ENCODE measurements at places on chromosomes 6 and 20.

- DNase-seq, result no peak
These were observed 44.8 kb upstream of the SLC17A4 start for GRCh38 chr6:25709761-25710160.

- DNase-seq, result no peak
These were observed 250.9 kb upstream of the RREB1 start for GRCh38 chr6:6856538-6857523.

DNA sequence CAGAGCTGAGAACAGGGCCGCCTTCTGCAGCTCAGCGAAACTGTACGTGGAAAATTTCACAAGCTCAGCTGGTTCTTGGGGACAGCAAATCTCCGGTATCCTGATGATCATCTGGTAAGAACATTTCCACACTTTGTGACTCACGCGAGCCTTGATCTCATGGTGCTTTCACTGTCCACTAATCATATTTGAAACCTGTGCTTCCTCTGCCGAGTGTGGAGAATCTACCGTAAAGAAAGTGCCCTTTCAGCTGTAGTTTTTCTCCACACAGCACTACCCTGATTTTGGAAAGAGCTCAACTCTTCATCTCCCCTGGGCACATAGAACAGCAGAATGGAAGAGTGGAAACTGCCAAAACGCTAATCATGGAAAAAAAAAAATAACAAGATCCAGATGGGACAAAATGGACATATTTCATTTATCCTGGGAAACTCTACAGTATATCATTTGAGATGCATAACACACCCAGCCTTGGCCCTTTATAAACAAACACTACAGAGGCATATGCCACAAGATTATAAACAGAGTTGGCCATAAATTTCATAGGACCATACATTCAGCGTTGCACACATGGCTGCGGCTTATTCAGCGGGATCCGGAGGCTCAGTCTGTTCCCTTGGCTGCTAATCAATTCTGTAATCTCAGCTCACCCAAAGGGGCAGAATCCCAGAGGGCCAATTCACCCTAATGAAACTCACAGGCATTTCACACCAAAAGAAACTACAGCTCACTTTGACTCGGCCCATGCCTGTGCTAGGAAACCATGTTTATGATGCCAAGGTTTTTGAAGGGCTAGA is 434.5 kb downstream of the HDGFL1 start:
- DNase-seq, result peak; percentile 54

DNA sequence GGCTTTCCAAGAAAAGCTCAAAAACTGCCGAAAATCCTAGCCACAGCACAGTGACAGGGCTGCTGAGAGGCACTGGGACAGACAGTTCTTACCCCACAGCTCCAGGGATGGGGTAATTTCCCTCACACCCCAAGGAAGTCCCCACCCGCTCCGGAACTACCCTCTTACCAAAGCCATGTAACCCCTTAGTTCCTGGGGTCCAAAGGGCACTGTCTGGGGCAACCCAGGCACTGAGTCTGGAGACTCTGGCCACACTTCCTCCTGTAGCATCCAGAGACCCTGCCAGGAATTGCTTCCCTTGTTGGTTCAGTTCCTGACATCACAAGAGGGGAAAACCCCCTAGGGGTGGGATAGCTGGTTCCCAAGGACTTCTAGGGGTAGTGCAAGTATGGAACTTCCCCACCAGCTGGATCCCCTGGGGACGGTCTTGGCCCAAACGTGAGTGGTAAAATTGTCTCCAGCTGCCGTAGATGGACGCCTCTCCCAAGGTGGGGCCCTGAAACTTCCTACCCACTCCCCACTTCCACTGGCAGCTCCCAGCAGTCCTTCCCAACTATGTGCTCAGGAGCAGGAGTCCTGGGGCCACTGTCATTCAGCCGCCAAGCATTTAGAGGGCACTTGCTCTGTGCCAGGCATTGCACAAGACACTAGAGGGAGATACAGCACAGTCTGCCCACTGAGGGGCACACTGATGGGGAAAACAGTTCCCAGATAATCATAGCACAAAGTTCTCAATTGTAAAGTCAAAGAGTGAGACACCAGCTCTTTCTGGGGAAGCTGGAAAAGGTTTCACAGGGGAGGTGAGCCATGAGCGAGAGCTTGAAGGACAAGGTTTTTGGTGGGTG is 17.2 kb upstream of the HCK start:
- DNase-seq, result no peak

DNA sequence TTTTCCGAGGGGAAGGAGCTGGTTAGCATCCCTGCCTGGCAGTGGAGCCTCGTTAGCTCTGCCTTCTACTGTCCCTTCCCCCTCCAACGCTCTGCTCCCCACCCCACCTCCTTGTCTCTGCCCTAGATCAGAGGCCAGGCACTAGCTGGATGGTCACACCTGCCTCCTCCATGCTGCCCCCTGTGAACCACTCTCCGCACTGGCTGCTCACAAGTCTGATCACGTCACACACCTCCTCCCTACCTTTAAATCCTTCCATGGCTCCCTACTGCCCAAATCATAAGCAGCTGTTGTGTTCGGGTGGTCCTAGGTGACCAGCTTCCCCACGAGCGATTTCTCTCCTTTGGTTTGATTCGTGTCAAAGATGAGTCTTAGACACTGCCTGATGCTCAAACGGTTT is 71.3 kb downstream of the CHMP4B start:
- no peak for DNase-seq

Data from cerebellar nuclear complex (tissue), 1 donor.